Activated T-helper 1 cell treated with anti-CD3 and anti-CD28 coated beads, Interleukin-2, amount 50 U/mL, for 16 hours (primary cell): ENCODE measurements at places on chromosomes 4 and X.

DNA sequence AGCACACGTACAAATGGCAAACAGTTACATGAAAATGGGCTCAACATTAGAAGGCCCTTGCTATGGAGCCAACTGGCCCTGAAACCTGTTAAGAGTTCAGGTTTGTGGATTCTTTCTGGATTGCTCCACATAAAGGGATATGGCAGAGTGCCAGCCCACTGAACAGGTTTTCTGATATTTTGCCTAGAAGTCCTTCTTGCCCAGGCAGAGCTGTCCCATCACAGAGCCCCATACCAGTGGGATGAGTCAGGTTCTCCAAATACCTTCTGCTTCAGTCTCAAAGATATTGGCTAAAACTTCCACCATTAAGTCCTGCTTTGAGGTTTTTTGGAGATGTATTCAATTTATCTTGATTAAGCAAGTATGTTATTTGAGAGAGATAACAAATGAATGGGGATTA lies 146.8 kb upstream of the IL1RAPL2 start:
- DNase-seq: no peak

GRCh38 chr4:107408968-107409367 lies 311.1 kb downstream of the PAPSS1 start:
- DNase-seq: no peak

DNA sequence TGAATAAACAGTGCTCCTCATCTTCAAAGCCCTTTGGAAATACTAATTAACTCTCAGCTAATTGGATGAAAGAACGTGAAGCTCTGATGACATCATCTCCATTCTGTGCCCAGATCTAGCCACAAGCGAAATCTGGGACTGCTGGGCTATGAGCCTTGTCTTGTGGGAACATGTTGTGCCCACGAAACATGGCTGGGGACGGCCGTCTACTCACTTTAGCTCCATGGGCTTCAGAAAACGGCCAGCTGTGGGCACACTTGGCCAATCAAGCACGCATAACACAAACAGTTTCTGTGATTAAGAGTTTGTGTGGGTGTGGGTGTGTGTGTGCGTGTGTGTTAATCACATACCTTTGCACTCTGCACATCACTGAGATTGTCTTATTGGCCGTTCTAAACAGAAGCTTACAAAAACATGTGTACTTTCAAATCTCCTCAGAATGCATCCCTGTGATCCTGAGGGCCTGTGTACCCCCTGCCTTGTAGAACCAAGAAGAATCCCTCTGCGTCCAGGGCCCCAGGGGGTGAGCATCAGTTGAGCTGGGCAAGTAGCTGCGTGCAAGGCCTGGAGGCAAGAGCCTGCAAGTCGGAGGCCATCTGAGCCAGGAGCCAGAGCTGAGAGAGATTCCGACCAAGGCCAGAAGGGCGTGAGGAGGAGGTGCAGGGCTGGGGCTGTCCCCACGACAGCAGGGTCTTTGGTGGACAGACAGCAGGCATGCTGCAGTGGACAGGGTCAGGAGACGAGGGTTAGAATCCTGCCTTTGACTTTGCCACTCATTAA lies 18.7 kb upstream of the ZNF185 start:
- no peak for DNase-seq

- DNase-seq: no peak
Observed at GRCh38 chrX:39819921-39820849, 277.6 kb downstream of the BCOR start.

GRCh38 chr4:110131916-110132315 lies 66.5 kb downstream of the ELOVL6 start:
- no peak for DNase-seq

DNA sequence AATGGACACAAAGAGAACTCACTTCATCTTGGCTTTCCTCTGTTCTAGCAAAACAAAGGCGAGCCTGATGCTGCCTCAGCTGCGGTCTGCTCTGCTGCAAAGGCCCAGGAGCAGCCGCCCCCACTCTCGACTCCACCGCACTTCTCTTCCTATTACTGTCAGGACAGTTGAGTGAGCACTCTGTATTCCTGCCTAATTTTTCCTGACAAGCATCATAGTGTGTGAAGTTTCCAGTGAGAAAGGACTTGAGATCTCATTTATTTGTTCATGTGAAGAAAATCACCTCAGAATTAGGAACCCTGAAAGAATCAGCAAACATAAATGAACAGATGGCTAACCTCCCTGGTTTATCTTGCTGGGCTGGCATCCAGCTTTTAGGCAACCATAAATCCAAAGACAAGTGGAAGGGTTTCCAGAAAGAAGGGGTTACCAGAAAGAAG lies 15.6 kb downstream of the SCARB2 start:
- no peak for DNase-seq

DNA sequence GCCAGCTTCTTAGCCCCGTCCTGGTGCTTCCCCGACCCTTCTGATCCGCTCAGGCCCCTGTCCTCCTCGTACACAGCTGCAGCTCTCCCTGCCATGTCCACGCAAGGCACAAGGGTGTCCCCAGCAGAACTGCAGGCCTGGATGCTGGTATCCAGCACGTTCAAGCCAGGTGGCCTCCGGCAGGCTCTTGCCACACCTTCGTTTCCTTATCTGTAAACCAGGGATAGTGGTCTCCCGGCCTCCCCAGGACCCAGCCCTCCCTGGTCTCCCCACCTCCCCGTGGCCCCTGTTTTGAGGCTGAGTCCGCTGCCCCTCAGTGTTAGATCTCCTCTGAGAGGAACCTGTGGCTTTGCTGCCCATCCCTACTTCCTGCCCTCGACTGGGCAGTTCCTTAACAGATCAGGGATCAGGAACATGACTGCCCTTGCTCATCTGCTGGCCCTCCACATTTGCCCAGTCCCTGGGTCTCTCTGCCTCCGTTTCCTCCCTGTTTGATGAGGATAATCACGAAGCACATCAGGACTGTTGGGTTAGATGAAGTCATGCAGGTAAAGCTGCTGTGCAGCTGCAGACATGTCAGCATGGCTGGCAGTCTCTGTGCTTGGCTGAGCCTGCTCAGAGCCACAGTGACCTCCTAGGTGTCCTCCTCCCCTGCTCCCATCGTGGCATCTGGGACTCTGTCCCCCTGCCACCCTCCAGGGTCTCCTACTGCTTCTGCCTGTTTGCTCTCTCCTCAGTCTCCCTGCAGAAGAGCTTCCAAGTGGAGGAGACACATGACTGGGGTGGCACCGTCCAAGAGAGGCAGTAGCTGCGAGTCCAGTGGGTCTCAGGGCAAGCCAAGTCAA lies 32.9 kb downstream of the PIGG start:
- no peak for DNase-seq

- DNase-seq: no peak
Observed at GRCh38 chr4:168167714-168168284, 75.5 kb downstream of the ANXA10 start.

DNA sequence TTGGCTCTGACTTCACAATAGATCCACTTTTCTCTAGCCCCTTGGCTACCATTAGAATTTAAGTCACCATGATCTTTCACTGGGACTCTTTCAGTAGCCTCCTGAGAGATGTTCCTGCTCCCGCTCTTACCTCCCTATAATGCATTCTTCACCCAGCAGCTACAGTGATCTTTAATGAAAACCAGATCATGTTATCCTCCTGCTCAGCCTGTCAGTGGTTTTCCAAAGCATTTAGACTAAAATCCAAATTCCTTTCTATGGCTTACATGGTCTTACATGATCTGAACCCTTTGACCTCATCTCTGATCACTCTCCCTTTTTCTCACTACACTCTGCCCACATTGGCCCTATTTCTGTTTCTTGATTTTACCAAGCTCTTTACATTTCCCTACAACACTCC lies 18.3 kb upstream of the RPS6KA3 start:
- DNase-seq: no peak

DNA sequence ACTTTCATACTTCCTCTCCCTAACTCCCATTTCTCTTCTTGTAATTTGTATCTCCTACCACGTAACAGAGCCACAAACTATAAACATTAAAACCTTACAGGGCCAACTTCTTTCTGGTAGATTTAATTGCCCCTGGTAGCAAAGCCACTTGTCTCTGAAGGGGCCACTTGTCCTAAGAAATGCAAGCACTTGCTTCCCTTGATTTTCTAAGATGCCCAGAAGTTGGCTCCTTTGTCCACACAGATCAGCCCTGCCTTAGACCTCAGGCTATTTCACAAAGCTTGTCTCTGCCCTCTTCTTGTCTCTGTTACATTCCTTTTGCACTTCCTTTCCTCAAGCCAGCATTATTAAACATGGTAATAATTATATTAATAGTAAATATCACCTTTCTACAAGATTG lies 80.6 kb upstream of the CXXC4 start:
- no peak for DNase-seq

DNA sequence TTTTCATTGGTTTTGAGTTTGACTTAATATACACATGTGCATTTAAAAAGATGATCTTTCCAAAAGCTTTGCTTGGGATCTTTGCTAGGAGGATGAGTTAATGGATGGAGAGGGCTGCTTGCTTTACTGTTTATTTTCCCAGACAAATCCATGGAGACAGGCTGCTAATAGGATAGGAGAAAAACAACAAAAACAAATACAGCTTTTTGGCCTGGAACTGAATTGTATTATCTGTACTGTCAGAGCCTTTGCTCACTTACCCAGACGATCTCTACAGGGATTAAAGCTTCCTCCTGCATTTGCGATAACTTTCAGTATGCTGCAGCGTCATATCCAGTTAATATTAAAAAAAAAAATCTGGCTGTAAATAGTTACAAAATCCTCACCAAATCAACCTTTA lies 190.8 kb upstream of the NUDT6 start:
- DNase-seq: no peak

- no peak for DNase-seq
Observed at GRCh38 chr4:116122124-116122523, 963.3 kb downstream of the TRAM1L1 start.

DNA sequence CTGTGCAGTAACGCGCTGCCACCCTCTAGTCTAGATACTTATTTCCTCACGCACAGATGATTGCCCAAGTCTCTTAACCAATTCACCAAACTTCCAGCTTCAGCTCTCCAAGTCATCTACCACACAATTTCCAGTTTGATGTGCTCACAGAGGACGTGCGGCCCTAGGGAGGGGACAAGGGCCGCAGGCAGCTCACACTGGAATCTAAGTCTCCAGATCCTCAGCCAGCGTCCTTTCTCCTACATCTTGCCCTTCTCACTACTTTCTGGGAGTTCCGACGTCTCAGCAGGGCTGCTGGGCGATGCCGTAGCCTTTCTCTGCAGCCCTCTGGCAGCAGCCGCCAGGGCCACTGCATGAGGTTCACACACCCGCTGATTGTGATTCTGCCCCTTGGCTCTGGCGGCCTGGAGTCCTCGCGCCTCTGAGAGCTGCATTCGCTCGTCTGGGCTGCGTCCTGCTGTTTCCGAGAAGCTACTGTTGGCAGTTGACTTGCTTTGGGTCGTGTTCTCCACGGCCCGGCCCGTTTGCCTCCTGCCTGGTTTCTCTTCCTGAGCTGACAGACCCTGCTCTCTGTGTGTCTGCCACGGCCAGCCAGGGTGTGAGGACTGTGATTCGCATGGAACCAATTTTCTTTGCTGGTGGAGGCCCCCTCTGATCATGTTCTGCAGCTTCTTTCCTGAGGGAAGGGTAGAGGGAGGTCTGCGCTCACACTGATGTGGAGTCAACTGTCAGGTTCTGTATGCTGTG lies 14.1 kb upstream of the TMEM131L start:
- DNase-seq: no peak

GRCh38 chr4:96630839-96631238 lies 790.9 kb downstream of the PDHA2 start:
- no peak for DNase-seq

GRCh38 chr4:52625216-52625615 lies 33.9 kb downstream of the USP46 start:
- DNase-seq: no peak

- no peak for DNase-seq
Observed at GRCh38 chr4:121879135-121879534, 8.9 kb upstream of the BBS7 start.

DNA sequence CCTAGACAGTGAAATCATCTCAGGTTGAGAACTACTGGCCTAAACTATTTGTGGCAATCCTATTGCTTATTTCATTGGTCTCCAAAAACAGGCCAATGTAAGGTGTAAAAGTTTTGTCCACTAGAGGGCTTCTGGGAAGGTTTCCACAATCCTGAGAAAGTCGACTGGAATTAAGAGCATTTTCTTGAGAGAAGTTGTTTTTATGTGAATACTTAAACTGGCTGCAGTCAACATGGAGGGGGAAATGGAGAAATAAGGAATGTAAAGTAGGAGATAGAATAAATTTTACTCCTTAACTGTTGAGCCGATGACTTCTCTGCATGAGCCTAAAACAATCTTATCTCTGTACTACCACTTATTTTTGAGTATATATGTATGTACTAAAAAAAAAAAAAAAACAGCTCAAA lies 11.0 kb upstream of the EIF4E start:
- DNase-seq: no peak

DNA sequence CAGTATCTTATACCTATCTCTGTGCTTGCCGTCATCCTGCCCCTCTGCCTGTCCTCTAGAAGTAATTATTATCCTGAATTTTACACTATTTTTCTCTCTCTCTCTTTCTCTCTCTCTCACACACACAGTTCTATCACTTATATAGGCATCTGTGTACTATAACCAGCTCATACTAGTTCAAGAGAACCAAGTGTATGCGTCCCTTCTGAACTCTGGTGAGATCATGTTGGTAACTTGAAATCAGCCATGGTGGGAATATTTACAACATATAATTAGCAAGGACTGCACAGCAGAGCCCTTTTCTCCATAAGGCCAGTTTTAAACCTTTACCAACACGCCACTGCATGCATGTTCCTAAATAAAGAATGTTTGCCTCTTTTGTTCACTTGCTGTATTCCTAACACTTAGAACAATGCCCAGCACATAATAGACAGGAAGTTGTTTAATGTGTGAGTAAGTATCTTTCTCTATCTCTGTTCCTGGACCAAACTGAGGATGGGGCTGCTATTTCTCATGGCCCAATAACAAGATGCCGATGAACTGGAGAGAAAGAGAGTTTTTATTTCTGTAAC lies 51.1 kb upstream of the IL21 start:
- no peak for DNase-seq

GRCh38 chr4:189861101-189861500 lies 79.6 kb upstream of the FRG1 start:
- no peak for DNase-seq

GRCh38 chrX:71216485-71216884 lies 6.5 kb upstream of the GJB1 start:
- DNase-seq: no peak

DNA sequence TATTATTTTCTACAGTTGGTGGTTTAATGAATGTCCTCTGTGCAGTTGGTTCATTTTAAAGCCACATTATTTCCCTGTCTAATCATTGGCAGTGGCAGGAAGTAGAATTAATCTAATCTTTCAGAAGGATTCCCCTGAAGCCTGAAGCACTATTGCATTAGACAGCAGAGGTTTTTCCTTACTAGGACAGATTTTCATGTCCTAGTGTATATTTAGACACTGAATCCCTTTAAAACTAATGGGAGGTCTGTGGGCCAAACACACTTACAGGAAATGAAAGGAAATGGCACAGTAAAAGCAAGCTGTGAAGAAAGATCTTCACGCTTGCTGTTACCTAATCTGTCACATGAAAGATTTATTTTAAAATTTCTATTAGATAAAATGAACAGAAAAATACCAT lies 165.2 kb downstream of the SLC39A8 start:
- no peak for DNase-seq

- no peak for DNase-seq
Observed at GRCh38 chrX:49840679-49841078, 11.6 kb downstream of the PAGE4 start.
